ENCODE measurements at places on chromosomes 3 and 15.

- no peaks in the 10 kb centered on the region for H3K27me3 ChIP-seq
- H3K4me1 ChIP-seq: peaks cover 23% of the 10 kb centered on the region
- H3K4me3 ChIP-seq: no peak overlapping the region
- H3K36me3 ChIP-seq: no peaks in the 10 kb centered on the region
- peak overlapping the region; percentile 66 for H3K27ac ChIP-seq
Measured at GRCh38 chr3:42489937-42490227, 12.6 kb upstream of the VIPR1 start.

DNA sequence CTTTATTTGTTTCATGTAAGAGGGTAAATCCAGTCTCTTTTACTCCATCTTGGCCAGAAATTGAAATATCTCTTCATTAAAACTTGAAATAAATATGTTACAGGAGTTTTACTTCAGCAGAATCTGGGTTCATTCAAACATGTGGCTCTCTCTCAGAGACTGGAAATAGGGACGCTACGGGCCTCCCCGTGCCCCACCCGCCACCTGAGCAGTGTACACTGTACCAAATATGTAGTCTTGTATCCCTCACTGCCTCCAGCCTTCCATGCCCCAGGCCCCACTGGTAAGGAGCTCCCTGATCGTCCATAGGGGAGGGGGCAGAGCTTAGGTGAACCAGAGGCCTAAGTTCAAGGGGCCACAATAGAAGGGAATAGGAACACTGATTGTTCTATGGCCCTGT is 36.0 kb downstream of the RPL39L start:
- no peaks in the 10 kb centered on the region for H3K36me3 ChIP-seq
- H3K4me1 ChIP-seq: peaks cover 50% of the 10 kb centered on the region
- no peak overlapping the region for H3K27ac ChIP-seq

DNA sequence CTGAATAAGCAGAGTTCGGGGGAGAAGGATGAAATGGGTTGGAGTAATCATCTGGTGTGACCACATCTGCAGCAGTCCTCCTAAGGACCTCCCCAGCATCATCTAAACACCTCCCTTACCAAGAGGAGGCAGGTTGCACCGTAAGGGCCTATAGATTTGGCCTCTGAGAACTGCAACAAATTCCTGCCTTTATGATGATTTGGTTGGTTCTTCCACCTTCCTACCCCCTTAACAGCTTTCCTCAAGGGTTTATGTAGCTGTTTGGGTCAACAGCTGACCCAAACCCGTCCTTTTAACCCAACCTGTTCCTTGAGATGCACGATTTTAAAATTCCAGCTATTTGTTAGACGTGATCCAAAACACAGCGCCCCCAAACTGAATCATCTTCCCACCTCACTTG is 58.2 kb downstream of the AAGAB start:
- peaks cover 14% of the 10 kb centered on the region for H3K36me3 ChIP-seq
- no peaks in the 10 kb centered on the region for H3K27me3 ChIP-seq
- H3K4me3 ChIP-seq: no peak overlapping the region
- H3K4me1 ChIP-seq: peaks cover 68% of the 10 kb centered on the region

DNA sequence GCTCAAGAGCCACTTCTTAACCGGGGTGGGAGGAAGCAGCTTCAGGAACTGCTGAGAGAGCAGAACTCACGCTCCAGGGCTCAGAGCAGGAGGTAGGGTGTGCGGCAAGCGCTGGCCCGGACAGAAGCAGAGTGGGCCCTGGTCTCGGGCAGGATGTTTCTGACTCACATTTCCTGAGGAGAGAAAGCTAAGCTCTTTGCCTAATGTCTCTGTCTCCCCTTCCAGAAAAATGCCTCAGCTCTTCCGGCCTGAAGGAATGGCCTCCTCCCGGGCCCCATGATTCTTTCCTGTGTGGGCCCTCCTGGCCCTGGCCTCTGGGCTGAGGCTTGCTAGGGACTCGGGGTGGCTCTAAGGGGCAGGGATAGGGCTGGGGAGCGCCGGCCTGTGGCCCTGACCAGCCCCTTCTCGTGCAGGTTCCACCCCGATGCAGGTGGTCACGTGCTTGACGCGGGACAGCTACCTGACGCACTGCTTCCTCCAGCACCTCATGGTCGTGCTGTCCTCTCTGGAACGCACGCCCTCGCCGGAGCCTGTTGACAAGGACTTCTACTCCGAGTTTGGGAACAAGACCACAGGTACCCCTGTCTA is 4.1 kb upstream of the STAB1 start:
- H3K4me3 ChIP-seq: peak overlapping the region; percentile 2
- peak overlapping the region; percentile 82 for H3K27ac ChIP-seq
- peaks cover 76% of the 10 kb centered on the region for H3K36me3 ChIP-seq
- H3K27me3 ChIP-seq: no peaks in the 10 kb centered on the region
- DNase-seq: peak; percentile 50
- peaks cover 78% of the 10 kb centered on the region for H3K4me1 ChIP-seq

- no peak for DNase-seq
- no peak overlapping the region for H3K4me3 ChIP-seq
Measured at GRCh38 chr3:187708696-187709095, 6.3 kb upstream of the RTP2 start.

DNA sequence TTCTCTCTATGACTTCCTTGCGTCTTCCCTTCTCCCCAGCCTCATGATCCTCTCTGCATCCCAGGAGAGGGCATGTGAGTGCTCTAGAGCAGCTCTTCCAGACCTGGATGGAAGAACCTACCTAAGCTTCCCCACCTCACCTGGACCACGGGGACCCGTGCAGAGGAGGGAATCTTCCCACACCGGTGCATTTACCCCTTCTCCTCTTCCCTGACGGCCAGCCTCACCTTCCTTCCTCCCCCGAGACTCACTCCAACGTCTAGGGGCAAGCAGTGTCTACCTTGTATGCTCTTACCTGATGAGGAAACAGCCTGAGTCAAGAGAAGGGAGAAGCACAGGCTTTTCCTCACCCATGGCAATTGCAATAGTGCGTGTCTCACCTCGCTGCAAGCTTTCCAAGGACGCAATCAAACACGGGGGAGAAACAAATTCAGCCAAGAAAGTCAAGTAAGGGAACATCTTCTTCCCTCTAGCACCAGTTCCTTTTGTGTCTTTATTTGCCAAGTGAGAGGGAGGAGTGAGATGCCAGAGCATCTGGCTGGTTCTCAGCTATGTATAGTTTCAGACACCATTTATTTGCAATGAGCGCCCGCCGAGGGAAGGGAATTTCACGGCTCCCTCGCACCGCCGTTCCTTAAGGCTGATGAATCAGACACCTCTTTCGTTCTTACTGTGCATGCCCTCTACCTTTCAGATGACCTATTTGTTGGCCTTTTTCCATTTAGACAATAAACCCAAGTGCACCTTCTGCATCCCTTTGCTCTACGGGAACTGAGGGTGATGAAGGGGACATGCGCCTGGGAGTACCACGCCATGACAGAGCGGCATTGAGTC is 1.8 kb upstream of the CCR9 start:
- H3K27ac ChIP-seq: no peak overlapping the region
- no peaks in the 10 kb centered on the region for H3K27me3 ChIP-seq
- H3K4me3 ChIP-seq: no peak overlapping the region
- H3K36me3 ChIP-seq: no peaks in the 10 kb centered on the region
- DNase-seq: no peak

DNA sequence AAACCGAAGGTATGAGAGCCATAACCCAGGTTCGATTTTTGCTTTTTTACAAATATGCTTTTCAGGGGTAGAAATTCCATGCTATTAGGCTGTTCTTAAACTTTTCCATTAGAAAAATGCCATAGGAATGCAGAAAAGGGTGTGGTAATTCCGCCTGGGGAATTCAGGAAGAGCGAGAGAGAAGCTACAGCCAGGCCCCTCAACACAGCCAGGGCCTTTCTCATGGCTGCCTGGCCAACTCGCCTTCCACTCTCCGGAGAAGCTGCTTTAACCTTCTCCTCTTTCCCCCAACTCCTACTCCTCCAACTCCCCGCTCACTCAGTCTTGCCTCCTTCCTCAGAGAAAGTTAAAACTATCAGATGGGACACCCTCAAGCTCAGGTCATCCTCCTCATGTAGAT is 9.1 kb upstream of the TICRR start:
- peaks cover under 1% of the 10 kb centered on the region for H3K27me3 ChIP-seq
- no peaks in the 10 kb centered on the region for H3K36me3 ChIP-seq
- no peak overlapping the region for H3K27ac ChIP-seq
- DNase-seq: no peak

DNA sequence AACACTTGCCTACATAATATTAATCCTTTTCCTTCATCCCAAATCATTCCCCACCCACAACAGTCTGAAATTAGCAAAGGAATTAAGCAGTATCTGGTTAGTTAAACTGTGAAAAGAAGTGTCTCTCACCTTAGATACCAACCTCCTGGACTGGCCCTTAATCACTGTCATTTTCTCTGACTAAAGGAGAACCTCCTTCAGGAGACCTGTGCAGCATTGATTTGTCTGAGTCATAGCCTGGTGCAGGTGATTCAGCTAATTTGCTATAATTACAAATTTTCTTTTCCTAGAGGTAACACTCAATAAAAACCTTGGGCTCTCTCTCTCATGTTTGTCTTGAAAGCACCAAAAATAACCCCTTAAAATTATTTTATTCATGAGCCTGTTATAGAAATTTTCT is 279.8 kb upstream of the SEMA6D start:
- H3K27ac ChIP-seq: no peak overlapping the region
- DNase-seq: no peak
- H3K4me3 ChIP-seq: no peak overlapping the region
- H3K27me3 ChIP-seq: no peaks in the 10 kb centered on the region
- peaks cover 5% of the 10 kb centered on the region for H3K4me1 ChIP-seq

GRCh38 chr3:43102773-43103480 is 3.0 kb downstream of the POMGNT2 start:
- no peak overlapping the region for H3K4me3 ChIP-seq
- no peaks in the 10 kb centered on the region for H3K27me3 ChIP-seq
- no peak for DNase-seq
- no peaks in the 10 kb centered on the region for H3K36me3 ChIP-seq
- peak overlapping the region; percentile 42 for H3K27ac ChIP-seq

DNA sequence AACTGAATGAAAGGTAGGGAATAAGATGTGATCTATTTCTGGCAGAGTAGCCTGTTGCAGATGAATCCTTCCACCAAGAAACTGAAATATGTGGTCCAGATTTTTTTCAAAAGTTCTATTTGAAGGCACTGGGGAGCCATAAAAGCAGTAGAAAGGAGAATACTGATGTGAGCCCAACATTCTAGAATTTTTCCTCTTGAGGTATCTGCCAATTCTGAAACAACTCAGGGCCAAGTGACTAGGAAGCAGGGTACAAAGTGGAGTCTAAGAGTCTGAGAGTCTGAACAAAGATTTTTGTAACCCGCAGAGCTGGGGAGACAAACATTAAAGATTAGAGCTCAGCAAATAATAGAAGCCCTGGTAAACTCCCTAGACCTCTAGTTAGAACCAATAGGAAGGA is 58.3 kb upstream of the SLCO3A1 start:
- no peak for DNase-seq
- H3K4me3 ChIP-seq: no peak overlapping the region
- H3K27me3 ChIP-seq: no peaks in the 10 kb centered on the region

DNA sequence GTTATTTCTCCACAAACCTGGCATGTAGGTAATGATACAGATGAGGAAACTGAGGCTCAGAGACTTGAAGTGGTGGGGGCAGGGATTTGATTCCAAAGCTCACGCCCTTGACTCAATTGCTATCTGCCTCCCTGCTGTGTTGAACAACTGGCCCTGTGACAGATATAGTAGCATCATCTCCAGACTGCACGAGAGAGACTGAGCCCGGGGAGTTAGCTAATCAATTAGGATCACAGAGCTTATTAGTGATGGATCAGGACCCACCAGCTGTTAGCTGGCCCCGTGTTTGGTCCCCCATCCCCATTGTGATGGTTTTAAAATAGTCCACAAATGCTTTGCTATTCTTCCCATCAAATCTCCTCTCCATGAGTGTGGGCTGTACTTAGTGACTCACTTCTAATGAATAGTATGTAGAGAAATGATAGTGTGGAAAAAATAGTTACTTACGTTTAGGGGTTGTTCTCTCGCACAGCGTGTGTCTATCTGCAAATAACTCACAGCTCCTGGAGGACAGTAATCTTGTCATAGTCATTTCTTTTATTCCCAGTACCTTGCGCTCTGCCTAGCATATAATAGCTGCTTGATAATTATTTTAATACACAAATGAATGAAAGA is 74.4 kb upstream of the KLF13 start:
- H3K4me3 ChIP-seq: no peak overlapping the region
- peaks cover 6% of the 10 kb centered on the region for H3K4me1 ChIP-seq
- no peaks in the 10 kb centered on the region for H3K27me3 ChIP-seq
- no peaks in the 10 kb centered on the region for H3K36me3 ChIP-seq
- no peak overlapping the region for H3K27ac ChIP-seq
- no peak for DNase-seq

- DNase-seq: peak; percentile 56
- no peaks in the 10 kb centered on the region for H3K36me3 ChIP-seq
- H3K4me1 ChIP-seq: peaks cover 82% of the 10 kb centered on the region
- peak overlapping the region; percentile 71 for H3K4me3 ChIP-seq
Measured at GRCh38 chr3:14537590-14538450, 2.3 kb downstream of the GRIP2 start.

GRCh38 chr3:151015767-151016477 is 43.4 kb upstream of the CLRN1 start:
- no peak overlapping the region for H3K4me3 ChIP-seq
- DNase-seq: no peak
- H3K36me3 ChIP-seq: no peaks in the 10 kb centered on the region
- peaks cover 30% of the 10 kb centered on the region for H3K27me3 ChIP-seq
- no peaks in the 10 kb centered on the region for H3K4me1 ChIP-seq

DNA sequence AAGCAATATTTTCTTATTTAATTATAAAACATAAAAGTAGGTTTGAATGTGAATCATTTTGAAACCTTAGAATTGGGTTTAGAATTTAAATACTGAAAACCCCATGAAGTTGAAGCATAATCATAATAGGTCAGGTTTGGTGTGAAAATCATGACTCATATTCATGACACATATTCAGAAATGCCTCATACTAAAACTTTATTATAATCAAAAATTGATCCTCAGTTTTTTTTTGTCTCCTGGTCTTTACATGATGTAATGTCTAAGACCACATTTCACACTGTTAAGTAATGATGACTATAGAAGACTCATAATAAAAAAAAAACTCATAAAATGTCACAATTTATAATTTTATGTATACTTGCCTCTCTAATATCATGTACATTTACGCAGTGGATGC is 190.4 kb downstream of the FOXP1 start:
- no peak overlapping the region for H3K4me3 ChIP-seq
- H3K27ac ChIP-seq: no peak overlapping the region
- H3K4me1 ChIP-seq: peaks cover 49% of the 10 kb centered on the region
- H3K36me3 ChIP-seq: no peaks in the 10 kb centered on the region
- no peaks in the 10 kb centered on the region for H3K27me3 ChIP-seq

Data from left ventricle myocardium inferior (tissue), 1 donor.